ENCODE measurements at places on chromosomes 1 and 21. TPM values are rescaled to one million over a fixed set of nuclear protein-coding genes. Genes with fewer than 3 reads are reported as not detected.
A peak's percentile ranks its signal among the peaks of the same experiment; 100 is the strongest.

DNA sequence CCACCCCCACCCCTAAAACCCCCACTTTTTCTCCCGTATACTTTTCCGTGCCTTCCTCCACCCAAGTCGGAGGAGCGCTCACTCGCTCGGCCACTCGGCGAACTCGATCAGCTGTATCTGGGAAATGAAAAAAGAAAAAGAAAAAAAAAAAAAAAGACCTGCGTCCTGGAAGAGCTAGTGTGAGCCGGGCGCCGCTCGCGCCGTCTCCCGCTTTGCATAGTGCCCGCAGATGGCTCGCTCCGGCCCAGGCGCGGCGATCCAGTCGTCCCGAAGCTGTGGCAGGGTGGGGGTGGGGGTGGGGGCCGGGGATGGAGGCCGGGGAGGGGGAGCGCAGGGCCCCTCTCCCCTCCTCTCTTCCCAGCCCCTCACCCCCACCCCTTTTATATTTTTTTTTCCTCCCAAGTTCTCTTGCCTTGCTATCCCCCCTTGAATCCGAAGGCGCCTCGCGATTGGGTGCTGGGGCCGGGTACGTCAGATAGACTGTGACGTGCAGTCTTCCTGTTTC, 299 bp upstream of the PROX1 start:
- H3K27me3 ChIP-seq = peaks cover 93% of the 10 kb centered on the region
- H3K4me1 ChIP-seq = peaks cover 30% of the 10 kb centered on the region
- peak overlapping the region; percentile 98 for H3K4me3 ChIP-seq
- DNase-seq = peak; percentile 84
- H3K27ac ChIP-seq = peak overlapping the region; percentile 96
- H3K36me3 ChIP-seq = no peaks in the 10 kb centered on the region

DNA sequence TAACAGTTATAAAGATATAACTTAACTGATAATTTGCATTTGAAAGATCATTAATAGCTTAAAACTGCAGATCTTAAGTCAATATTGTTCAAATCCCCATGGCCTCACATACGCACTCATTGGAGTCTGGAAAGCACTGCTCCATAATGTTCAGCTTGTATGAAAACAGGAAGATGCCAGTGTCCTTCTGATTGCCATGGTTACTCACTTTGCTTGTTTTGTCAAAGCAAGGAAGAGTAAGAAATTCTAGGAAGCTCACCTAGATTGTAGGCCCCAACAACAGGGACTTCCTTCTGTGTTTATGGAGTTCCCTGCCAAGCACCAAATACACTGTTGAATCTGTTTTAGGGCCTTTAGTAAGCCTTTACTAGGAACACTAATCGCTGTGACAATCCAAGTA, 10.9 kb downstream of the GAS5 start:
- no peaks in the 10 kb centered on the region for H3K27me3 ChIP-seq
- no peak overlapping the region for H3K4me3 ChIP-seq
- no peak overlapping the region for H3K27ac ChIP-seq
- peaks cover 38% of the 10 kb centered on the region for H3K36me3 ChIP-seq

Gene WDR64
- not detected for total RNA-seq

DNA sequence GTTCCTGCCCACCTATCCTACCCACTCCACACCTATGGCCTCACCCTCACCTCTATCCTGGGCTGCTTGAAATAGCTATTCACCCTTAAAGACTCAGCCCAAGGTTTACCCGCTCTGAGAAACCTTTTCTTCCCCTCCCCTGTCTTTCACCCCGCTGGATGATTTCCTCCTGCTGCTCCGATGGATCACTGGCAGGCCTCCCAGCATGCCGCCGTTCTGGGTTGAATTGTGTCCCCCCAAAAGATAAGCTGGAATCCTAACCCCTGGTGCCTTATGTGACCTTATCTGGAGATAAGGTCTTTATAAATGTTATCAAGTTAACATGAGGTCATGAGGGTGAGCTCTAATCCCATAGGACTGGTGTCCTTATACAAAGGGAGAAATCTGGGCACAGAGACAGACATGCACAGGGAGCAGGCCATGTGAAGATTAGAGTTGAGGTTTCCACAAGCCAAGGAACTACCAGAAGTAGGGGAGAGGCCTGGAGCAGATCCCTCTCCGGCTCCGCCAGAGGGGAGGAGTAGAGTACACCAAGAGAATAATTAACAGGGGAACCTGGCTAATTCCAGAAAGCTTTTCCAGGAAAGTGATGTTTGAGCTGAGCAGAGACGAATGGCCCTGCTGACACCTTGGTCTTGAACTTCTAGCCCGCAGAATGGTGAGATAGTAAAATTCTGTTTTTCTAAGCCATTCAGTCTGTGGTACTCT, 110.0 kb upstream of the SERBP1 start:
- no peaks in the 10 kb centered on the region for H3K27me3 ChIP-seq
- DNase-seq = no peak
- H3K4me3 ChIP-seq = no peak overlapping the region
- H3K36me3 ChIP-seq = no peaks in the 10 kb centered on the region

Gene EDN2
- total RNA-seq = 1.0 TPM

Gene HMGCS2
- total RNA-seq = 19.1 TPM

- H3K27ac ChIP-seq = peak overlapping the region; percentile 78
- no peaks in the 10 kb centered on the region for H3K27me3 ChIP-seq
- no peak for DNase-seq
- no peaks in the 10 kb centered on the region for H3K36me3 ChIP-seq
Measured at GRCh38 chr1:99180343-99180808, 83.9 kb upstream of the PLPPR4 start.

Gene HSD11B1
- total RNA-seq = not detected

GRCh38 chr1:40890771-40891170, 28.6 kb upstream of the CITED4 start:
- DNase-seq = no peak
- H3K4me3 ChIP-seq = no peak overlapping the region
- H3K36me3 ChIP-seq = no peaks in the 10 kb centered on the region
- no peak overlapping the region for H3K27ac ChIP-seq
- no peaks in the 10 kb centered on the region for H3K4me1 ChIP-seq

DNA sequence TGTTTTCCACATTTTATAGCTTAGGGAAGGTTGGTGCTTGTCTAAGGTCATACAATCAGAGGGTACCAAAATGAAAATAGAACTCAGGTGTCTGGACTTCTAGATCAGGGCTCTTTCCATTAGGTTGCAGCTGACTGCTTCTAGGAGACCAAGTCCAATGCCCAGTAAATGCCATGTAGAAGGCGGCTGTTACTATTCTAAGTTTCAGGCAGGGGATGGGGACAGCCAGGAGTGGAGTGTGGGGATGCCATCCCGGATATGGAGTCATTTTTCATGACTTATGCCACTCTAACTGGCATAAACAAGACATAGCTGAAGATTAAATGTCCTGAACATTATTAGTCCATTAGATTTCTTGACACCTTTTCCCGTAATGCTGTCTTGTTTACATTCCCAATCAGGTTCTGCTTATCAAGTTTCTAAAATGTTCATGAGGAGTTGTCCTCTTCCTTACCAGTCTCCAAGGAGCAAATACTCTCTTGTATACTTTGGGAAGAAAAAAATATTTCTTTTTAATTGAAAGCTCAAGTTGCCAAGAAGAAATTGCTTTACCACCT, 31.5 kb downstream of the XCL1 start:
- no peak overlapping the region for H3K27ac ChIP-seq
- no peak for DNase-seq
- H3K4me1 ChIP-seq = peaks cover 30% of the 10 kb centered on the region
- H3K4me3 ChIP-seq = no peak overlapping the region

DNA sequence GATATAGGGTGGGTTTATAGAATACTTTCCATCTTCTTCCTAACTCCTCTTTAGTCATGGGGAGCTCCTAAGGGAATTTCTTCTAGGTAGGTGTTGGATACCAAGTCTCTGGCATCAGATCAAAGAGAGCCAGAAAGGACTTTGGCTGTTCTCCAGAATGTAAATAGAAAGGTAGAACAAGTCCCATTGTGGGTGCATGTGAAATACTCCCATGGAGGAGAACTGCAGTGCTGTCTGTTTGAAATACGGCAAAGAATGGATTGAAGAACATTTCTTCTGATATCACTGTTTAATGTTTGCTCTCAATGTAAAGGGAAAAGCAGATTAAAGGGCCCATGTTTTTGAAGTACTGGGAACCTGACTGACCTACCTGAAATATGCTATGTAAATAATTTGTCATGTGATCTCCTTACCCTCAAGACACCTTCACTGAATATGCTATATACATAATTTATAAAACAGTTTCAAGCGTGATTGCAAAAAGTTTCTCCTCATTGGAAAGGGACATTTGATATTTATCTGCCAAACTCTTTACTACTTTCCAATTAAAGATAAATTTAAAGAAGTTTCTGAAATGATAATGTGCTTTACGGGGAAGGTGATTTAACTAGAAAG, 65.9 kb downstream of the LAMC1 start:
- no peaks in the 10 kb centered on the region for H3K27me3 ChIP-seq
- H3K4me1 ChIP-seq = peaks cover 44% of the 10 kb centered on the region
- H3K27ac ChIP-seq = peak overlapping the region; percentile 6
- H3K36me3 ChIP-seq = peaks cover 12% of the 10 kb centered on the region
- no peak for DNase-seq

- H3K4me3 ChIP-seq = peak overlapping the region; percentile 72
- H3K27me3 ChIP-seq = no peaks in the 10 kb centered on the region
- no peaks in the 10 kb centered on the region for H3K4me1 ChIP-seq
- H3K36me3 ChIP-seq = no peaks in the 10 kb centered on the region
- DNase-seq = no peak
- H3K27ac ChIP-seq = no peak overlapping the region
Measured at GRCh38 chr1:72623299-72623708, 341.0 kb upstream of the NEGR1 start.

Gene QSOX1
- 94.0 TPM for total RNA-seq

DNA sequence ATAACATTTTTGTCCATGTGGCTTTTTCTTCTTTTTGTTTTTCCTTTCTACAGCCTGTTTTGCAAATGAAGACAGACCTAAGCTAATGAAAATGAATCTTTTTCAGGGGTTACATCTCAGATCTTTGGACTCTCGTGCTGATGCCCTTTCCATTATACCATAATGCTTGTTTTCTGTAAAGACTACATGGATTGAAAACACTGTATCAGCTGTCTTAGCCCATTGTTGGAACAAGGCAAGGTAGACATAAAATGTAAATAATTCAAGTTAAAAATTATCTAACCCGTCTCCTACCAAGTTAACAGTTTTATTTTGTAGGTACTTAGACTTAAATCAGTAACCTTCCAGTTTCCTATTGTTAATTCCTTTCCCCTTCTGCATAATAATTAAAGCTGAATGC, 44.9 kb downstream of the RPRD2 start:
- no peak overlapping the region for H3K27ac ChIP-seq
- H3K4me3 ChIP-seq = no peak overlapping the region
- peaks cover 7% of the 10 kb centered on the region for H3K36me3 ChIP-seq

- H3K36me3 ChIP-seq = no peaks in the 10 kb centered on the region
- DNase-seq = no peak
- no peak overlapping the region for H3K27ac ChIP-seq
- no peak overlapping the region for H3K4me3 ChIP-seq
- H3K27me3 ChIP-seq = peaks cover 3% of the 10 kb centered on the region
- H3K4me1 ChIP-seq = no peaks in the 10 kb centered on the region
Measured at GRCh38 chr1:153717330-153717729, 10.5 kb upstream of the INTS3 start.

DNA sequence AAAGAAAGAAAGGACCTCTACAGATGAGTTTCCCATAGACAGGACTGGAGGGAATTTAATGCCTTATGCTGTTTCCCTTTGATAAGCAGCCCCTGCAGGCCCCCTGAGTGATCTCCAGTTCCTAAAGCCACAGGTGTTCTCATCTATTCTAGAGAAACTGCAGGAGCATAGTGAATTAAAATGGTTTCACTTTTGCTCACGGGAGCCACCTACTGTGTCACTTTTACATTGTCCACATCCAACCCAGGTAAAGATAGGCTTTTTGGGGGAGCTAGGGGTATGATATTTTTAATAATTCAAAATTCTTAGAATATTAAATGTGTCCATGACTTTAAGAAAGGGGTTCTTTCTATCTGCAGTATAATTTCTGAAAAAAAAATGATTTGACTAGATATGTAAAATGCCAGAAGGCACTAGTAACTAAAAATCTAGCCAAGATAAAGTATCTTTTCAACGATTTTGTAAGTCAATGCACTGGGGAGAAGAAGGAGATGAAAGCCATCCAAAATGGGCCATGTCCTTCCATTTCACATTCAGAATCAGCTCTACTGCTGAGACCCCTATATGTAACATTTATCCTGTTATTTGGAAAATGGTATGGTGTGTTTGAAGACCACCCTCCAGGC, 267.3 kb upstream of the DUSP10 start:
- no peak overlapping the region for H3K27ac ChIP-seq
- DNase-seq = no peak
- no peaks in the 10 kb centered on the region for H3K36me3 ChIP-seq
- no peaks in the 10 kb centered on the region for H3K27me3 ChIP-seq
- no peak overlapping the region for H3K4me3 ChIP-seq

- peaks cover 5% of the 10 kb centered on the region for H3K36me3 ChIP-seq
- no peak for DNase-seq
- no peaks in the 10 kb centered on the region for H3K4me1 ChIP-seq
- H3K4me3 ChIP-seq = no peak overlapping the region
- H3K27me3 ChIP-seq = no peaks in the 10 kb centered on the region
Measured at GRCh38 chr1:55939866-55940265, 639.5 kb downstream of the PLPP3 start.

Gene SH2D1B
- not detected for total RNA-seq

- H3K27ac ChIP-seq = peak overlapping the region; percentile 25
- H3K36me3 ChIP-seq = no peaks in the 10 kb centered on the region
- DNase-seq = no peak
- H3K4me1 ChIP-seq = peaks cover 39% of the 10 kb centered on the region
Measured at GRCh38 chr1:117146072-117146471, 24.5 kb upstream of the TRIM45 start.

Gene SSX2IP
- 34.0 TPM for total RNA-seq

Gene SHCBP1L
- not detected for total RNA-seq

Gene SMIM1
- 10.8 TPM for total RNA-seq

DNA sequence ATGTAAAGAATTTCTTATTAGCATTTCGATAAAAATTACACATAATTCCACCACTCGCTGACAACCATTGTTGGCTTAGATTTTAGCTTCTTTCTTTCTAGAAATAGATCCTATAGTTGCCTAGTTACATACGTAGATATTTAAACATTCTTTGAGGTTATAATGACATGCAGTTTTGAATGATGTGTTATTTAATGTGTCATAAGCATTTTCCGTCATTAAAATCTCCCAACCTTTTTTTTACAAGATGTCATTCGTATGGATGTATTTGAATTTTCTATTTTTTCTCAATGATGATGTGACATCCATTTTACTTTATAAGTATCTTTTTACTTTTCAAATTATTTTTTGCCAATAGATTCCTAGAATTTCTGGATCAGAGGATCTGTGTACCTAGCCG, 44.7 kb downstream of the SLC37A1 start:
- no peak overlapping the region for H3K4me3 ChIP-seq
- H3K27ac ChIP-seq = no peak overlapping the region
- H3K36me3 ChIP-seq = no peaks in the 10 kb centered on the region
- H3K27me3 ChIP-seq = no peaks in the 10 kb centered on the region
- peaks cover 27% of the 10 kb centered on the region for H3K4me1 ChIP-seq

GRCh38 chr1:54456921-54457529, 50.8 kb upstream of the SSBP3 start:
- peaks cover 40% of the 10 kb centered on the region for H3K4me1 ChIP-seq
- H3K36me3 ChIP-seq = no peaks in the 10 kb centered on the region
- no peak for DNase-seq
- H3K4me3 ChIP-seq = no peak overlapping the region
- no peaks in the 10 kb centered on the region for H3K27me3 ChIP-seq
